NCI-H524 treated with DMSO at 0.1 percent for 48 hours (cell line): ENCODE measurements at places on chromosomes 3 and 15.
A peak's percentile ranks its signal among the peaks of the same experiment; 100 is the strongest.

DNA sequence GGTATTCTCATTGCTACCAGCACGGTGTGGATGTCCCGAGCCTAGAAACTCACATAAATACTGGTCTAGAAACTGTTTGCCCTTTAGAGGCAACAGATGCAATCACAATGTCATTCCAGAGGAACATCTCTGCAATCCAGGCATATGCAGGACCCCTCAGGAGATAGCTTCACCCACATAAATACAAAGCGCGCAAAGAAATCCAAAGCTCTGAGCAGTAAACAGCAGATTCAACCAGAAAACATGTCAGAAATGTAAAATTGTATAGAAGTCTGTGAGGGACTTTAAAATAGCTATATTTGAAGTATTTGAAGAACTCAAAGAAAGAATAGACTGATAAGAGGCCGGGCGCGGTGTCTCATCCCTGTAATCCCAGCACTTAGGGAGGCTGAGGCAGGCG, 291.7 kb downstream of the FAM43A start:
- no peak for DNase-seq

DNA sequence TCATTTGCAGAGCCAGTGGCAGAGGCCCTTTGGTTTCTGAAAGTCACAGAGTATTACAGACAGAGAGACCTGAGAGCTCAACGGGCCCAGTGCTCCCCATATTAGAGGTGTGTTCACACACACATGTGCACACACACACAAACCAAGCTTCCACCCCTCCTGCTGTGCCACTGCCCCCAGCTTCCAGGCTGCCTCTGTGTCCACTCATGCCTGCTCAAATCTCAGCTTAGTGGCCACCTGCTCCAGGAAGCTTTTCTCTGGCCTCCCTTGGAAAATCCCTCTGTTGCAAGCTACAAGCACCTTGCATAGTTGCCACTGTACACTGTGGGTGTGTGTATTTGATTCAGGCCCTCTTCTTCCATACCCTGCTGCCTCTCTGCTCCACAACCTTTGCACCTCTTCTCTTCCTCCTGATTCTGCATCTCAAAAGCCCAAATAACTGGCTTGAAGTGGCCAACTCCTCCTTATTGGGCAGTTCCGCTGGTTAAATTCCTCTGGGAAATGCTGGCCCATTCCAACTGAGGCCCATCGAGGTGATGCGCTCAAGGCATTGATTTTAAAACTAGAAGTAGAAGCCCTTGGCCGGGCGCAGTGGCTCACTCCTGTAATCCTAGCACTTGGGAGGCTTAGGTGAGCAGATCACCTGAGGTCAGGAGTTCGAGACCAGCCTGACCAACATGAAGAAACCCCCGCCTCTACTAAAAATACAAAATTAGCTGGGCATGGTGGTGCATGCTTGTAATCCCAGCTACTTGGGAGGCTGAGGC, 23.0 kb downstream of the MESD start:
- no peak for DNase-seq

DNA sequence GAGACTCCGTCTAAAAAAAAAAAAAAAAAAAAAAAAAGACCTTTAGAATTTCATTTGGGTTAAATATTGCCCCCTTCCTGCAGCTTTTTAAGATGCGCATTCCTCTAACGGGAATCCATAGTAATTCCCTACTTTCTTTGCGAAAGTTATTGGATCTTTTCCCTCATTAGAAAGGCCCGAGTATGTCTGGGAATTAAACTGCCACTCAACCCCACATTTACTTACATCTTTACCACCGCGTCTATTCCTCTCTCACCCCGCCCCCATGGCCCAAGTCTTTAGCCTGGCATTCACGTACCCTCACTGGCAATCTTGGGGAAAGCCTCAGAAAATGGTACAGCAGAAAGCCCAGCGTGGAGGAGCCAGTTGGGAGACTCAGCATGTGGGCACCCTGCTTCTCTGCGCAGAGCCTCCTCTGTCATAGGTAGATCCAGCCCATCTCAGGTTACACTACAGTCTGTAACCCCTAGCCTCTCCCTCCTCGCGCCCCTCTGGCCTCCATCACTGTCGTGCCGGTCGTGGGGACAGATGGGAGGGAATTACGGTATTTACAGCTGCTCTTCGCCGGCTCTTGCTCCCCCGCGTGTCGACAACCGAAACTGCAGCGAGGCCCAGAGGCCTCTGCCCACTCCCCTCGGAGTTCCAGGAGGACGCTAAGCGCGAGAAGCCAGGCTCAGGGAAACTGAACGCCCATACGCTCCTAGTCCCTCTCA, 6.4 kb upstream of the ANKDD1A start:
- peak; percentile 95 for DNase-seq

GRCh38 chr15:85439996-85440395, 59.6 kb downstream of the AKAP13 start:
- no peak for DNase-seq

DNA sequence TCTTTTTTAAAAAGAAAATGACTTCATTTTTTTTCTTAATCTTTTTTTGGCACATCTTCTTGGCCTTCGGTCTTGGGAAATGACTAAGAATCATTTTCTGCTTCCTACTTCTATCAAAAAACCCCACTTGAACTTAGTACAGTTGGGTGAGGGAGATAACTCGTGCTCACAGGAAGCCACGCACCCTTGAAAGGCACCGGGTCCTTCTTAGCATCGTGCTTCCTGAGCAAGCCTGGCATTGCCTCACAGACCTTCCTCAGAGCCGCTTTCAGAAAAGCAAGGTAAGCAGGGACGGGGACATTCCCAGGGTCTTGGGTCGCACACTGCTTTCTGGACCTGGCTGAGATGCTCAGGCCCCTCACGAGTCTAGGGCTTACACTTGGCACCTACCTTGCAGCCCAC, at the start of gene CCR4:
Gene CCR4, plus strand, starts transcription at position 235 of the 402 bp plus-strand sequence. CDS start 1,779 bp downstream, outside the sequence.
- no peak for DNase-seq

DNA sequence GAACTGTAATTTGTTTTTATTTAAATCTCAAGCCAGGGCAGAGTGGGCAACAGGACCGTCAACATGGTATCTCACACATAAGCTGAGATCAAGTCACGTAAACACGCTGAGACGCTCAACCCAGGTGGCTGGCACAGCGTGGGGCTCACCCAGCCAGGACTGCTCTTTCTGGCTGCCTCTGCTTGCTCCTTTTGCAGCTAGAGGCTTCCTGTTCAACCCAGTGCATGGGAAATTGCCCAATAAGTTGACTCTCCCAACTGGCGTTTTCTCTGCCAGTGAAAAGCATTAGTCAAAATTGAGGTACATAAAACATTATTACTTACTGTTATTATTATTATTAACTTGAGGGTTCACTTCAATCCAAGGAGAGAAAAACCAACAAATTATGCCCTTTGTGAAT, 398.1 kb downstream of the NR2F2 start:
- no peak for DNase-seq

DNA sequence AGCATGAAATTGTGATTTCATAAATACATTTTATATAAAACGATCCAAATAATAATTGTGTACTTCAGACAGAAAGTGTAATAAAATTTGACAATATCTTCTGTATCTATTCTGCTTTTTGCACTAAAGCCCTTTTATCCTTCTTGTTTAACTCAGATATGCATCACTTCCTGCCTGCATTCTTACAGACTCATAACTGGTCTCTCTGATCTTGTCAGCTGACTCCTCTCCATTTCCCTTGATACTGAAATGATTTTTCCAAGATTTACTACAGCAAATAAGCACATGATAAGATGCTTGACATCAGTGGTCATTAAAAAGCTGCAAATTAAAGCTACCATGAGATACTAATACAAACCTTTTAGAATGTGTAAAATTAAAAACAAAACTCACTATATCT, 25.3 kb upstream of the SI start:
- DNase-seq: no peak

- no peak for DNase-seq
Observed at GRCh38 chr3:46293035-46293724, 50.9 kb downstream of the CCR3 start.

DNA sequence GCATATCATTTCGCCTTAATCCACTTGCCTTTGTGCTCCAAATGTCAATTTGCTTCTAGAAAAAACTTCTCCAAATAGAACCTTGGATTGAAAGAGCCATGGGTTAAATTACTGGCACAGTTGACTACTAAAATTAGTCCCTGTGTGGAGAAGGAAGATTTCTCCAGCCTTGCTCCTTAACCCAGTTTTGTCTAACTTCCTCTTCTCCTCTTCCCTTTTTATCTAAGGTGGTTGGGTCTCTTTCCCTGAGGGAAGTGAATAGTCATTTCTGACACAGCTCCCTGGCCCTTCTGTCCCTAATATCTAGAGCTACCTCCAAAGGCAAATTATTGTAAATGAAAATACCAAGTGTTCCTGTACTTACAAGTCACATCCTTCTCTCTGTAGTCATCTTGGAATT, 527.9 kb upstream of the TBL1XR1 start:
- no peak for DNase-seq

- DNase-seq: no peak
Observed at GRCh38 chr3:25259871-25260270, 168.2 kb upstream of the RARB start.

DNA sequence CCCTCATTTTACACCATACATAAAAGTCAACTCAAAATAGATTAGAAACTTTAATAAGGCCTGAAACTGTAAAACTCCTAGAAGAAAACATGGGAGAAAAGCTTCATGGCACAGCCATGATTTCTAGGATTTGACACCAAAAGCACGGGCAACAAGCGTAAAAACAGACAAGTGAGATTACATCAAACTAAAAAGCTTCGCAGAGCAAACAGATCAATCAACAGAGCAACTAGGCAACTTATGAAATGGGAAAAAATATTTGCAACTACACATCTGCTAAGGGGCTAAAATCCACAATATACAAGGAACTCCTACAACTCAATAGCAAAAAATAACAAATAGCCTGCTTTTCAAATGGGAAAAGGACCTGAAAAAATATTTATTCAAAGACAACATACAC, 26.1 kb downstream of the ZNF148 start:
- no peak for DNase-seq

GRCh38 chr3:117097351-117097750, 387.8 kb downstream of the TUSC7 start:
- DNase-seq: no peak

GRCh38 chr15:83653639-83654378, at the start of gene ADAMTSL3:
Gene ADAMTSL3, plus strand, starts transcription at chr15:83654123. Its CDS starts 1,639 bp downstream, at chr15:83655762.
- no peak for DNase-seq

- DNase-seq: no peak
Observed at GRCh38 chr15:50024281-50024680, 94.8 kb downstream of the ATP8B4 start.

- no peak for DNase-seq
Observed at GRCh38 chr3:25424614-25425013, 3.4 kb upstream of the RARB start.

DNA sequence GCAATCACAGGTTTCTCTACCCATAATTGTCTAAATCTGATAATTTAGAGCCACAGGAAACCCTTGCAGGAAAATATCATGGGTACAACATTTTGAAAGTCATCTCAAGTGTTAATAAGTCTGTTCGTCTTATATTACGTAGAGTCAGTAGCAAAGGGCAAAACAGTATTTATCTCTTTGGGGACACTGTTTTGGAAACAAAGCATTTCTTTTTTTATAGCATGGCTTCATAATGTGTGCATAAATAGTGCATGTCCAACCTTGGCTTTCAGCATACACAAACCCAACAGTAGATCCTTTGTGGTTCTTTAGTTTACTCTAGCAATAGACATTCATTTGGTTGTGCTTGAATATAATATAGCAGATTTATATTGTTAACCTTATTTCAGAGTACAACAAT, 24.0 kb downstream of the ST3GAL6 start:
- DNase-seq: no peak

DNA sequence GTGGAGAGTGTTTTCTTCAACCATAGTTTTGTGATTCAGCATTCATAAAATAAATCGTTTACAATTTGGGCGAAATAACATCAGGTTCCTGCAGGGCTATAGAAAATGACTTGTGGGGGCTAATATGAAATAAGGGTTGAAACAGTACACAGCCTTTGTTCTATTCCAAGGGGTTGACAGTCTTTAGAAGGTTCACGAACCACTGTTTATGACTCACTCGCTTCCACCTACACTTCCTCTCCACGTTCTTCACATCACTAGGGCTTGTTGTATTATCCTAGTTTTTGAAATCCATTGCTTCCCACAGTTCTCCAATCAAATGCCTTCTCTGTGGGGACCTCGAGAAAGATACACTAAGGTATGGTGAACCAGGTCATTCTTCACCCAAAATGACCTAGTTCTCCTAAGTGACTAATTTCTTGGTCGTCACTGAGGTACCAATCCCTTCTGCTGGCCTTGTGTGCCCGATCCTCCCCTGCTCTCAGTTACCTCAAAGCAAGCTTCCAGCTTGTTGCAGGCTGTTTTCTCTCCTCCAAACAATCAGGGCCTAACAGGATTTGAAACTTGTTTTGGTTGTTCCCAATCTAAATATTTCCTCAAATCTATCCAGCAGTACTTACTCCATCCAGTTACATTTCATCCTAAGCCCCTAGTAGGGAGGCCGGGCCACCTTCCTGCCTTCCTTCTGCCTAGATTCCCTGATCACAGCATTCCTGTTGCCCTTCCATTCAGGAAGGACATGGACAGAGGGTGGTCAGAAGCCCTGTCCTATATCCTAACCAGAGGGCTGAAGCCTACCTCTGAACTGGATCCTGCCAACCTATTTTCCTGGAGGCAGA, 23.1 kb upstream of the TBL1XR1 start:
- no peak for DNase-seq

- DNase-seq: no peak
Observed at GRCh38 chr3:37502621-37503020, 328.2 kb upstream of the LRRFIP2 start.

DNA sequence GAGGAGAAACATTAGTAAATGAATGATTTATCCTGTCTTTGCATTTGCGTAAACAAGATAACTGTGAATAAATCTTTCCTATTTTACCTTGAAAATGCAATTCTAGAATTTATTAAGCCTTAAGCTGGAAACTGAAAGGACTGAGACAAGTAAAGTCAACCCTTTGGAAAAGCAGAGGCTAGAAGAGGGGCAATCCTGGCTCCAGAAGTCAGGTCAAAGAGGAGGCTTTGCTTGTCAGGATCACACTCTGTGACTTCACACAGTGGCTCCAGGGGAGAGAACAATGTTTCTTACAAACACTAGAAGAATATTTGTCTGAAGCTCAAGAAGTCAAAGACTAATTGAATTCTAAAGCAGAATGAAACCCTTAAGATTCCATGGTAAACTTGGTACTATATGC, 530.4 kb downstream of the NAALADL2 start:
- no peak for DNase-seq

DNA sequence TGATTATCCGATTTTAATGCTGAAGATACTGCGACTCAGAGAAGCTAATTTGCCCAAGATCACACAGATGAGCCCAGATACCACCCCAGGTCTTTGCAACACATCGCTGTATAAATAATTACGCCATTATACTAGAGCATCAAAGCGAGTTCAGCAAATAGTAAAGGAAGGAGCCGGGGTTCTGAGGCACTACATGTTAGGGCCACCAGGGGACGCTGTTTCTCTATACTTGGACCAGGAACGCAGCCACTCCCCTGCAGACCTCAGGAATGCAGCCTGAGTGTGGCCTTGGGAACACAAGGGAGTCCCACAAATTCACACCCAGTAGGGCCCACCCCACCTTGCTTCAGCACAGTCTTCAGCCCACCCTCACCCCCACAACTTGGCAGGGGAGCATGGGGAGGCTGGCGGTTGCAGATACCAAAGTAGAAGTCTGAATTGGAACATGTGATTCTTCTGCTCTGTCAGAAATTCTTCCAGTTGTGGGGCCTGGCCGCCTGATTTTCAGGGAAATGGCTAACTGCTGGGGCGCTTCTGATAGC, 57.8 kb upstream of the RYK start:
- DNase-seq: peak; percentile 14
